ENCODE measurements at places on chromosomes 11 and 22. TPM values are rescaled to one million over a fixed set of nuclear protein-coding genes. Genes with fewer than 3 reads are reported as not detected.
A peak's percentile ranks its signal among the peaks of the same experiment; 100 is the strongest.

GRCh38 chr11:13280777-13281176 is 3.2 kb downstream of the BMAL1 start:
- no peak for DNase-seq

DNA sequence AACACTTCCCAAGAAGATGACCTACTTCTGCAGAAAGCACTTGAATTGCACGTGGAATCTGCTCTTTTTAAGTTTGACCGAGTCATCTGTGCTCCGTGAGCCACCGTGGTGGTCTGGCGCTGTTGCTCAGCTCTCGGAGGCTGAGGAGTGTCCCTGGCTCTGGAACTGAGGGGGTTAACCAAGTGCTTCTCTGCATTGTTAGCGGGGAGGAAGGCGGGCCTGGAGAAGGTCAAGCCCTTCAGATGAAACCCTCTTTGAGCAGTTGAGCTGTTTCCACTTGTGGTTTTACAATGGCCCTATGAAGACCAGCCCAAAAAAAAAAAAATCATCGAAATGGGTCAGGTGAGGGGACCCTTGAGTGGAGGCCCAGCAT is 286.4 kb downstream of the NTM start:
- DNase-seq = no peak

- no peak for DNase-seq
These were observed 97.9 kb downstream of the CWF19L2 start for GRCh38 chr11:107359701-107360100.

GRCh38 chr11:45518833-45519535 is 146.4 kb downstream of the CHST1 start:
- no peak for DNase-seq

GRCh38 chr11:11876458-11876857 is 34.7 kb downstream of the USP47 start:
- DNase-seq = no peak

DNA sequence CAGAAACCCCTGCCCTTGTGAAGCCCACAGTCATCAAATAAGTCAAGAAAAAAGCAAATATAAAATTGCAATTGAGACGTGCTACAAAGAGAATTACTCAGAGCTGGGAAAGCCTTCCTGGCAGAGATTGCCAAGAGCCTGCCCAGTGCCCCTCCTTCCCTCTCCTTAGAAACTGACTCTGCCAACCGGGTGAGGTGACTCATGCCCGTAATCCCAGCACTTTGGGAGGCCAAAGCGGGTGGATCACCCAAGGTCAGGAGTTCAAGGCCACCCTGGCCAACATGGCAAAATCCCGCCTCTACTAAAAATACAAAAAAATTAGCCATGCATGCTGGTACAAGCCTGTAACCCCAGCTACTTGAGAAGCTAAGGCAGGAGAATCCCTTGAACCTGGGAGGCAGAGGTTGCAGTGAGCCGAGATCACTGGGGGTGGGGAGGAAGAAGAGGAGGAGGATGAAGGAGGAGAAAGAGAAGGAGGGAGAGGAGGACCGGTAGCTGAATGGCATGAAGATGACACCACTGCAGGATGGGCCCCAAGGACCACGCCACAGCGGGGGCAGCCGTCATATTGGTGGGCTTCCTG is 76.1 kb upstream of the RTL6 start:
- DNase-seq = peak; percentile 95

- DNase-seq = no peak
These were observed 33.0 kb upstream of the C11orf87 start for GRCh38 chr11:109388982-109389381.

GRCh38 chr11:62458212-62459002 is 39.6 kb downstream of the SCGB1A1 start:
- peak; percentile 68 for DNase-seq

DNA sequence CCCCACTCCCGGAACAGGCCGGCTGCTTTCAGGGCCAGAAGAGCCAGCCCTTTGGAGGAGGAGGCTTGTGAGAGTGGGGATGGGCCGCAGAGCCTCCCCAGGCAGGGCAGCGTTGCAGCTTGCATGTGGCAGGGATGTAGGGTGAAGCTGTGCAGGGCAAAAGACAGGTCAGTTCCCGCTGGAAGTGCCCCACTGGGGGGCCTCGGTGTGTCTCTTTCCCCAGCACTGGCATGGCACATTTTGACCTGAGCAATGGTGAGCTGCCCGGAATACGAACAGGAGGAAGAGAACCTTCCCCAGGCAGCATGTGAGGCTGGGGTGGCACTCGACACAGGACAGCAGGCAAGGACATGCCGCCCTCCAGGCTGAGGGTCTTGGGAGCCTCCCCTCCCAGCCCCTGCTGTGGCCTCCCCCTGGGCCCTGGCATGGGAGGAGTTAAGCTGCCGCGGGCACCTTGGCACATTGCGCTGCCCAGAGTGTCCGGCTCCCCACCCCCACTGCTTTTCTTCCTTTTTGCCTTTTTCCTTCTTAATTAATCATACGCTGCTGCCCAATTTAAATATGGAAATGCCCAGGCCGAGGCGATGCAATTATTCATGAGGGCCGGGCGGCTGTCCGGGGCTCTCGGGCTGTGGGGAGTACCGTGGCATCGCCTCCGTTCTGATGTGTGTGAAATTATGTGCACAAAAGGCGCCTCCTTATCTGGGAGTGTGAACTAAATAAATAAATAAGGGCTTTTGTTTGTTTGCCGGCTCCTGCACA is 76.0 kb upstream of the WNT7B start:
- DNase-seq = peak; percentile 97

DNA sequence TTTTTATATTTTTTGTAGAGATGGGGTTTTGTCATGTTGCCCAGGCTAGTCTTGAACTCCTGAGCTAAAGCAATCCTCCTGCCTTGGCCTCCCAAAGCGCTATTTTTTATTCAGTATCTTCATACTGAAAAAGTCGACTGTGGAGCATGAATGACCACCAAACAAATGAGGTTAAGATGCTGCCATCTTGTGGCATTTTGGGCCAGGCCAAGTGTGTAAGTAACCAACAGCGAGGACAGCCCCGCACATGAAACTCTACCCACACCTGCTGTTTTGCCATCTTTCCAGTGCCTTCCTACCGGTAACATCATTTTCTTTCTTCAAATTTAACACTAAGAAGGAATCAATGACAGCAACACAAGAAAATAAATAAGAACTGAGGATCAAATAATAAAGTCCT is 32.2 kb upstream of the AQP11 start:
- DNase-seq = no peak

DNA sequence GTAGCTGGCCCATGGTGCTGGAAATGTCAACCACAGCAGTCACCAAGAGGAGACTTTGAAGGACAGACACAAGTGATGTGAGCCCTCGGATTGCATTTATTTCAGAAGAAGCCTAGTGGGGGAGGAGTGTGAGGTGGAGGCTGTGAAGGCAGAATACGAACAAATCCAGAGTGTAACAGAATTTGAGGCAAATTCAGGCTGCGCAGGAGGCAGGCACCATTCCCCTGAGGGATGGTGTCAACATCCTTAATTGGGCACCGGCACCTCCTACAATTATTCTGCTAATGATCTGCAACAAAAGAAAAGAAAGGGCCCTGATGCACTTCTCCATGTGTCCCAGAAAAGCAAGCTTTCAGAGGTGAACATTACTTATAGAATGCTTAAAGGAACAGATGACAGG is 32.2 kb downstream of the CWC15 start:
- no peak for DNase-seq

DNA sequence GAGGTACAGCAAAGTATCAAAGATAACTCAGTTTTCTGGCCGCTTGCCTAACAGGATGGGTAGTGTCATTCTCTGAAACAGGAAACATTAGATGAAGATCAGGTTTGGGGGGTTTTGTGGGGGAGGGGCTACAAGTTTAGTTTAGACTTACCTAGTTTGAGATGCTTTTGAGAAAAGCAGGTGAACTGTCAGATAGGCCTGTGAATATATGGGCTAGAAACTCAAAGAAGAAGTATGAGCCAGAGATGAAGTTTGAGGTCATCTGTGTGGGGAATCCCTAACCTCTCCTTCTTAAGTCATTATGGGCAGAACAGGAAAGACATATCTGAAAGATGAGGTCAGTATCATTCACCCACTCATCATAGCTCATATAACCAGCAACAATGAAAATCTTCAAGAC is 11.9 kb downstream of the HOATZ start:
- peak; percentile 84 for DNase-seq

DNA sequence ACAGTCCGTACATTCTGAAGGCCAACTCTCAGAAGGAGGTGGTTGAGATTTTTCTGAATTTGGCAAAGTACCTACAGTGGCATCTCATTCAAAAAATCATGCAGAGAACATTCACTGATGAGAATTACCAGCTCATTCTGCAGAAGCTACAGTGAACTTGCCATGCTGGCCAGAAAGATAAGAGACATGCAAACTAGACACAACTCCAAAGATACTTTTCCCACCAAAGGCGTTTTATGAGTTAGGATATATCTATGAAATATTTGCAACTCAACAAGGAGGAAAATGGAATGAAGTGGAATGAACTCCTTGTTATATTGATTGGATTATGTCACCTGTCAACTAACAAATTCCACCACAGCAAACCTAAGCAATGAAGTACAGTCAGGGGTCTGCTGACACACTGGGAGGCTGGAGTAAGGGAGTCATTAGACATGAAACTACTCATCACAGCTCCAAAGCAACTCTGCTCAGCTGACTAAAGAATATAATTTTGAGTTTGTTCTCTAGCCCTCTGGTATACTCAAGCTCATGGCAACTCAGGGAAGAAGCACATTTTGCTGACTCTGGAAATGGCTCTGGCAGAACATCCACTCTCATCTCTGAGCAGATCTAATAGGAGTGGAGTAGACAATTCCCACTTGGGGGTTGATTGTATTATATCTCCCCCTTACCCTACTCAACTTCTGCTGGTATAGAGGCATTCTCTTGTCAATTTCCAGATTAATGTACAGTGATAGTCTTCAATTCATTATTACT is 22.9 kb downstream of the MAML2 start:
- no peak for DNase-seq

GRCh38 chr11:74923125-74923524 is 25.8 kb downstream of the XRRA1 start:
- DNase-seq = no peak

- DNase-seq = peak; percentile 77
These were observed 565.4 kb downstream of the ETS1 start for GRCh38 chr11:128022007-128022368.

DNA sequence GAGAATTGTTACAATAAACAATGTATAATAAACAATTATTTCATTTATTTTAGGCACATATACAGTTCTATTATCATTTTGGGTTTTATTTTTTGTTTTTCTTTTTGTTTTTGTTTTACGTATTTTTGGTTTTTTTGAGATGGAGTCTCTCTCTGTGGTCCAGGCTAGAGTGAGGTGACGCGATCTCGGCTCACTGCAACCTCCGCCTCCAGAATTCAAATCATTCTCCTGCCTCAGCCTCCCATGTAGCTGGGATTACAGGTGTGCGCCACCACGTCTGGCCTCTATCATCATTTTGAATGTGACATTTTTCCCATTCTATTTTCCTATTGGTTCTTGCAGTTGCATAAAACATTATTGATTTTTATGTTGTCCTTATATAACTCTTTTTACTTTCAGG is 20.4 kb upstream of the OR52A1 start:
- no peak for DNase-seq

- DNase-seq = no peak
These were observed 61.8 kb upstream of the PRODH start for GRCh38 chr22:18997925-18998315.

DNA sequence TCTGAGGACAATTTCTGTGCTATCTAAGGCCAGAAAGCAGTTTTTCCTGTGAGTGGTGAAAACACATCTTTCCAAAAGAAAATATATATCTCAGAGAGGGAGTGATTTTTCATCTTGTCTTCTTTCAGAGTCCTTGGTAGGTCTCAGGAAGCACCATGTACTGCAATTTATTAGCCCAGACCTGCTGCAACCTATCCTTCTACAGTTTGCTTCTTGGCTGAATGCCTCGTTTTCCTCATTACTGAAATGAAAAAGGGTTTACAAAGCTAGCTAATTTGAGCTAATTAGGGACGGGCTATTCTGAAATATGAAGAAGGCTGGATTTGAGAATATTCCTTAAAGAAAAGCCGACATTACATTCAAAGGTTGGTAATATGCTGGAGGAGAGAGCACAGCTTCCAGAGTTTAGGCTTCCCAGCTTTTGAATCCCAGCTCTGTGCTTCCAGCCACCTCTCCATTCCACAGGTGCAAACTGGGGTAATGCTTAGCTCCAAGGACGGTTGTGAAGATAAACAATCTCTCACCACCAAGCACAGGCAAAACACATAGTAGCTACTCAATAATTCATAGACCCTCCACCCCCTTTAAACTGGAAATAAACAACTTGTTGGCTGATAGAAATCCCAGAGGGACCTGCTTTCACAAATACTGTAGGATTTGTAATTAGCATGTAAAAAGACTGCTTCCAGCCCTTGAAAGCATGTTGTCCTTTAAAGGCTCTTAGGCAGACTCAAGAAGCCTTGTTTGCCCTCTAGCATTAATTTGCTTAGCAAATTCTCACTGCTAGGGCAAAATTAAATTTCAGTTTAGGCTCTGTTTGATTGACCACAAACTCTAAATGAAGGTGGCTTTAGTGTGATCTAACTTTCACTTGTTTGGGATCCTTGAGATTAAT is 24.5 kb upstream of the SESN3 start:
- DNase-seq = no peak

DNA sequence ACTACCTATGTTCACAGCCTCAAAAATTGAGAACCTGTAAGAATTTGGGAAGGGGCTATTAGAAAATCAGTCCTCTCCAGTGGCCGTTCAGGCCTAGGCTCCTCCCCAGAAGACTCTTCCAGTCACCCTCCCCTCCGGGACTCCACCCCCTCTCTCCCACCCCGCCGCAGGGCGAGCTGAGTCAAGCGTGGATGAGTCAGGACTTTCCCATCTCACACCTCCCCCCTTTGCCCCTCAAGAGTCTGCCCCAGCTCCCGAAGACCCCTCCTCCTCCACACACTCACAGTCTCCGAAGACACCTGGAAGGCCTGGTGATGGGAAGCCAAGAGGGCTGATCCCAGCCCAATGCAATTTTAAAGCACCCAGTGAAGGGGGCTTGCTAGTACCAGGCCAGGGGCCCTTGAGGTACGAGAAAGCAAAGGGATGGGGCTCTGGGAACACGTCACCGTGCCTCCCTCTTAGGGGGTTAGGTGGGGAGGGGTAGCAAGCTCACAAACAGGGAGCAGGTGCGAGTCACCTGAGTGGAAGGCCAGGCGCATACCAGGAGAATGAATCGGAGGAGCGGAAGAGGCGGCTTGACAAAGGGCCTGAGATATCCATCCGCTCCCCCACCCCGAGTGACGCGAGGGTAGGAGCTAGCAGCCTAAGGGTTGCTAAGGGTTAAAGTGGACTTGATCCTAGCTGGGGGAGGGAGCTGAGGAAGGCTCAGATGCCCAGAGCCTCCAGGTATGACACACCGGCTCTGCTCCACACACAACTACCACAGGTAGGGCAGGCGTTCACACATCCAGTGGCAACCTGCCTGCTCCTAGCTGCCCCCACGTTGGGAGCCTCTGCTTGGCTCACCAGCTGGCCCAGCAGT is 13.6 kb downstream of the BCL9L start:
- DNase-seq = peak; percentile 94

Gene RTN4R
- 0.29 TPM for total RNA-seq

Gene TBX1
- not detected for total RNA-seq

Gene SLC22A25
- total RNA-seq = not detected

Gene SWAP70
- 55.4 TPM for total RNA-seq

Gene FGF4
- not detected for total RNA-seq

Gene OR8A1
- not detected for total RNA-seq

Gene GPHA2
- total RNA-seq = not detected

Gene NRIP3
- 6.8 TPM for total RNA-seq

Gene PAMR1
- total RNA-seq = 60.7 TPM

All from osteoblast (primary cell).